Astrocyte of the hippocampus (primary cell): ENCODE measurements at places on chromosomes 6 and 20.

DNA sequence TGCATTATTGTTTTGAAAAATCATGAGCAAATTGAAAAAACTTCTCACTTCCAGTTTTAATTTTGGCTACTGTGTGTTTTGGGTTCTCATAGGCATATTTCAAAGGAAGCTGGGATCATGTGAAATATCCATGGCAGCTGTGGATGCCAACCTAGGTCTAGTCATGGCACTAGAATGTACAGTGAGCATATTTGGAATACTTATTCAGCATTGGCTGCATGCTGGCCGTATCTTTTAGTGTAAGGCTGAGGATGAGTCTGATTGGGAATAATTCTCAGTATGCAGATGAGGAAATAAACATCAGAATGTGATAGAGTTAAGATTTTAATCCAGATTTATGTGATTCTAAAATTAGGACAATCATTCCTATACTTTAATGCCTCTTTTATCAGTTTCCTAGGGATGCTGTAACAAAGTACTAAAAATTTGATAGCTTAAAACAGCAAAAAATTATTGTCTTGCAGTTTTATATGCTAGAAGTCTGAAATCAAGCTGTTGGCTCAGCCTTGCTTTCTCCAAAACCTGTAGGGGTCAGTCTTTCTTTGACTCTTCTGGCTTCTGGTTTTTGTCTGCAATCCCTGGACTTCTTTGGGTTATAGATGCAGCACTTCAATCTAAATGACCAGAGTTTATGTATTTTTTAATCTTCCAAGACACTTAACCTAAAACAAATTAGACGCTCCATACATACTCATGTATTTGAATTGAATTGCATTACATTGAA is 37.7 kb upstream of the DEFB112 start:
- DNase-seq = peak; percentile 49

DNA sequence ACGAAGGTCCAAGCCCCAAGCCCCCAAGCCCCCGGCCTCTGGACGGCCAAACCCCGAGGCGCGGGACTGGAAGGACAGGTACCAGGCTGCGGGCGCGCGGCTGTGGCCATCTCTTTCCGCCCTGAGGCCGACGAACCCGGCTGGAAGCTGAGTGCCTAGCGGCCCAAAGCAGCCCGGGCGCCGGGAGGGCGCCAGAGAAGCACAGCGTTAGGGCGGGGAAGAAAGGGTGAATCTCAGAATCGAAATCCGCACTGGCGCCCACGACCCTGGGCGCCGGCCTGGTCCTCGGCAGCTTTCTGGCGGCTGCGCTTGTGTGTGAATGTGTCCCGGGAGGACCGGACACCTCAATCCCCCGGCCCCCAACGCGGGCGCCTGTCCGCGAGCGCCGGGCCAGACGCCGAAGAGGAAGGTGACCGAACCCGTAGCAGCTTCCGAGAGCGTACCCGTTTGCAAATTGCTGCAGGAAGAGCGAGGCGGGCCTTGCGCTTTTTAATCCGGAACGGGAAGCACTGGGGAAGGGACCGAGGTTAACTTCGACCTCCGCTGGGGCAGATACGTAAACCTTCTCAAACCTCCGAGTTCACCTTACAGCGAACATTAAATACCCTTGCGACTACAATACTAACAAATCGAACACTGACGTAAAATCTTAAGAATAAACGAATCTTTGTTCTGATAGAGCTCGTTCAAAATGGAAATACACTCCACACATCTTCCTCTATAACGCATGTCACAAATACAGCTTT is 2.9 kb downstream of the NRN1 start:
- DNase-seq = peak; percentile 59

GRCh38 chr6:112618849-112619248 is 271.7 kb downstream of the RFPL4B start:
- no peak for DNase-seq

GRCh38 chr6:163702736-163703135 is 288.2 kb downstream of the QKI start:
- no peak for DNase-seq

DNA sequence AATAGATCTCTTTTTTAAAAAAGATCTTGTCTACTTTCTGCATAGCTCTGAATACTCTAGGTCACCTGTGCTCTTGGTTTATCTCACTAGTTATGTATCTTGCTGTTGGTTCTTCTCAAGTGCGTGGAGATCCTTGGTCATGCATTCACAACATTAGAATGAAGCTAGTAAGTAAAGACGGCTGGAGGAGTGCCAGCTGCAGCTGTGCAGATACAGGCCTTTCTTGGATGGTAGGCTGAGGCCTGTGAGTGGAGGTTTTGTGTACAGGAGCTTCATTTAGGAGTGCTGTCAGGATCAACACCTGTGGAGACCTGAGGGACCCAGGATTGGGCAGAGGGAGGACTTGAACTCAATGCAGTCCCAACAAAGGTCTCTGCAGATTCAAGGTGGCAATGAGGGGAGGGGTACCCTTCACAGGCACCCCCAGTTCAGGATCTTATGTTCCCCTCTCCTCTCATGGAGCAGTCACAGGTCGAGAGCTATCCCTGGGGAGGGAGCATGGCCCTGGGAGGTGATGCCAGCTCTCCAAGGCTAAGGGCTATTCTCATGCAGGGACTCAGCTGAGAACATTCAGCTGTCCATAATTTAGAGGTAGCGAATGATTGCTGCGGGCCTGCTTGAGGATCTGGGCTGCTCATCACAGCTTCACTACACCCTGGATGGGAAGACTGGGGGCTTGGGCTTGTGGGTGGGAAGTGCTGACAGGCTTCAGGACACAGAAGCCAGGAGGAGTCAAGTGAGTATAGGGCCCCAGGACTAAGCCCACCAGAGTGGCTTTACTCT is 98.9 kb upstream of the ENPP5 start:
- DNase-seq = no peak

GRCh38 chr6:142885182-142885867 is 59.7 kb downstream of the HIVEP2 start:
- peak; percentile 97 for DNase-seq

DNA sequence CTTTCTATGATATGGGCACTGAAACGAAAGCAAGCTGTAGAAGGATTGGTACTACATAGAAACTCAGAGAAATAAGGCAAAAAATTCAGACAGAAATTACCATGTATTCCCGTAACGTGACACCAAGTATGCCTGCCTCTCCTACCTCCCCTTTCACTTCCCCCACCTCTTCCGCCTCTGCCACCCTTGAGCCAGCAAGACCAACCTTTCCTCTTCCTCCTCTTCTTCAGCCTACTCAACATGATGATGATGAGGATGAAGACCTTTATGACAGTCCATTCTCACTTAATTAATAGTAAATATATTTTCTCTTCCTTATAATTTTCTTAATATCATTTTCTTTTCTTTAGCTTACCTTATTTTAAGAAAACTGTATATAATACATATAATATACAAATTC is 188.1 kb upstream of the VGLL2 start:
- DNase-seq = no peak

DNA sequence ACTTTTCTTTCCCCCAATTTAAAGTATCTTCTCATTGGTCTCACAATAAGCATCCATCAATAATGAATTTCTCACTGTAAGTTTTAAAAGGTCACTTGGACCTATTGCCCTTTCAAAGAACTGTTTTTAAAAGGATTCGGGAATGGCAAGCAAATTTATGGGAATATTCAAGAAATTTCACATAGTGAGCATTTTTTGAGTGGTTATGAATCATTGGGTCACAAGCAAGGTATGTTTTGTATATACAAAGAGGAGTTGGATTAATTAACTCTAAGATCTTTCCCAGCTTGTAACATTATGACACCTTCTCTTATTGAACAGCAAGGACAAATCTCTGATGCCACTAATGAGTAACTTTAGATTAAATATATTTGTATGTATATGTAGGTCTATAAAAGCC is 165.0 kb downstream of the MOXD1 start:
- DNase-seq = peak; percentile 30

DNA sequence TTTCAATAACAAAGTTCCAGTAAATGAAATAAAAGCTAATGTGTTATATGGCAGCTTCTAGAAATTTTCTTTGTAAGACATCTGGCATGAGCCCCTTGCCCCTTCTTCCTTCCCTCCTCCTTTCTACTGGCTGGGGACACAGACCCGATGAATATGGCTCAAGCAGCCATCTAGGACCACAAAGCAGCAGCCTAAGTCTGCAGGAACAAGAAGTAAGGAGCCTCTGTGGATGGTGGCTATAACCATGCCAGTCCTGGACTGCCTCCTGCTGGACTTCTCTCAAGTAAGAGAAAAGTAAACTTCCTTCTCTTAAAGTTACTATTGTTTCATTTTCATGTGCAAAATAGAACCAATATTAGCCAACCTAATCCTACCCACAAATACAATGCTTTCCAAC is 114.9 kb upstream of the DST start:
- peak; percentile 56 for DNase-seq

DNA sequence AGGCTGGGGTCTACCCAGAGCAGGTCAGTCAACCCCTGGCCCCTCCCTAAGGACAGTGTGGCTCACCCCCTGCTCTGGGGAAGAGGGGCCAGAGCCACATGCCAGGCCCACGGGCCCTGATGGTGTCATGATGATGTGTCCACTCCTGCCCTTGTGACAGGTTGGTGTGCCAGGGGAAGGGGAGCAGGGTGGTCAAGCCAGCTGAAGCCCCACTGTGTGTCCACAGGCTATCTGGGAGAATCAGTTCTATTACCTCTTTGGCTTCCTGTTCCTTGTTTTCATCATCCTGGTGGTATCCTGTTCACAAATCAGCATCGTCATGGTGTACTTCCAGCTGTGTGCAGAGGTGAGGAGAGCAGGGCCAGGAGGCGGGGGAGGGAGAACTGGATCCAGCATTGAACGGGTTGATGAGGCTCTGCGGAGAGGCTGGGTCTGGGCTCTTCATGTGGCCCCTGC is 47.7 kb downstream of the PLAGL2 start:
- DNase-seq = no peak

DNA sequence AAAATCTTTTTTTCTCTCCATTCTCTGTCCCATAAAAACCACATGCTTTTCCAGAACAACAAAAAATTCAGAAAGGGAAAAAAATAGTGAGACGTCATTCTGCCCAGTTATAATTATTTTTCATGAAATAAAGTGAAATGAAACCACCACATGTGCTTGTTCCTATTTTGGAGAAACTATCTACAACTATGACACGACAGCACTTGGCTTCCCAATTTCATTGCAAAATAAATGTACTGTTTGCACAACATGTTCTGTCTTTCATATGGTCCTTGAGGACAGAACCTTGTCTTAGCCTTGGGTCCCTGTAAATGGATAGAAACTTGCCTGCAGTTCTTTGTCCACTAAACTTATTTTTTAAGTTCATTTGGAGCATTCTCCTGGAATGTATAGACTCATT is 5.6 kb upstream of the MAN1A1 start:
- DNase-seq = no peak
